ENCODE measurements at places on chromosomes 1 and 21.
A peak's percentile ranks its signal among the peaks of the same experiment; 100 is the strongest.

DNA sequence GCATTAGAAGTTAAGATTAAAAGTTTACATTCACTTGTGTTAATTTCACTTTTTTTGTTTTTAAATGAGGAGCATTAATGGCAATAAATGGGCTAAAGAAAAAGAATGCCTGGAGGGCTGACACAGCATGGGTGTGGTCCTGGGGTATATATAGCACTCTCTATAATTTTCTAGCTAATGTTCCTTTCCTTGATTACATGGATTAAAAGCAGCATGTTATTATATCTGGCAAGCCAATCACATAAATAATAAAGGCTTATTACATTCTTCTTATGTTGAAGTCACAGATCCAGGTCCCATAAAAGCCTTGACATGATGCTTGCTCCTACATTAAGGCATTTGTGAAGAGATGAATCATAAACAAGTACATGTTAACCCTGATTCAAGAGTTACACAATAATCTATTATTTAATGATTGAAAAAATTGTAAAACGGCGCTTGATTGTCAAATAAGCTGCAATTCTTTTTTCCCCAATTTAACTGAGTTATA lies 91.4 kb downstream of the LYPLAL1 start:
- no peak for DNase-seq

DNA sequence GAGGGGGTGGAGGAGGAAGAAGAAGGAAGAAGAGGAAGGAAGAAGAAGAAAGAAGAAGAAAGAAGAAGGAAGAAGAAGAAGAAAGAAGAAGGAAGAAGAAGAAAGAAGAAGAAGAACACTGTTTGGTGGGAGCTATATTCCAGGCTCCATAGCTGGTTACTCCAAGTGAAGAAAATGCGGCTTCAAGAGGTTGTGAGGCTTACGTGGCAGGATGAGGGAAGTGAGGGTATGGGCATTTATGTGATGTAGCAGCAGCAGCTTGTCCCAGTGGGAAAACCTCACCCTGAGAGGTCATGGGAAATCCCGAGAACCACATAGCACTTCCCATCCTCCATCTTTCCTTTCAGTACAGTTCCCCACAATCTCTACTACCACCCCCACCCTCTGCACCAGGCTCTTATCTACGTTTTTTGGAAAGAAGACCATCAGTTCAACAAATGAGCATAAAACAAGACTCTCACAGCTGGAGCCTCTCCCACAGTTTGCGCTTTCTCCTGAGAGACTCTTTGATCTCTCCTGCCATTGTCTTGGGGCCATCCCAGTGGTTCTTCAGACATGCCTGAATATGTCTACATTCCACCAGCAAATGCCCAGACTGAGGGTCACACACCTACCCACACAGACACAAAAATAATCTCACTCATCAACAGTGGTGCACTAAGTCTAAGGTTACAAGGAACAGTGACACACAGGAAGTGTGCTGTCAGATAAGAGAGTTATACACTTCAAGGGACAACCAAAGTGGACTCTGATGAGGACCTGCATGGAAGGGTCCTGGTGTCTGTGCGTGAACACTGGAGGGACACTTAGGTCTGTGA lies 77.9 kb upstream of the KCNJ15 start:
- DNase-seq, result no peak

- DNase-seq, result no peak
Observed at GRCh38 chr1:233081735-233082134, 131.3 kb downstream of the NTPCR start.

- no peak for DNase-seq
Observed at GRCh38 chr1:35030756-35031446, 844 bp downstream of the ZMYM6 start.

DNA sequence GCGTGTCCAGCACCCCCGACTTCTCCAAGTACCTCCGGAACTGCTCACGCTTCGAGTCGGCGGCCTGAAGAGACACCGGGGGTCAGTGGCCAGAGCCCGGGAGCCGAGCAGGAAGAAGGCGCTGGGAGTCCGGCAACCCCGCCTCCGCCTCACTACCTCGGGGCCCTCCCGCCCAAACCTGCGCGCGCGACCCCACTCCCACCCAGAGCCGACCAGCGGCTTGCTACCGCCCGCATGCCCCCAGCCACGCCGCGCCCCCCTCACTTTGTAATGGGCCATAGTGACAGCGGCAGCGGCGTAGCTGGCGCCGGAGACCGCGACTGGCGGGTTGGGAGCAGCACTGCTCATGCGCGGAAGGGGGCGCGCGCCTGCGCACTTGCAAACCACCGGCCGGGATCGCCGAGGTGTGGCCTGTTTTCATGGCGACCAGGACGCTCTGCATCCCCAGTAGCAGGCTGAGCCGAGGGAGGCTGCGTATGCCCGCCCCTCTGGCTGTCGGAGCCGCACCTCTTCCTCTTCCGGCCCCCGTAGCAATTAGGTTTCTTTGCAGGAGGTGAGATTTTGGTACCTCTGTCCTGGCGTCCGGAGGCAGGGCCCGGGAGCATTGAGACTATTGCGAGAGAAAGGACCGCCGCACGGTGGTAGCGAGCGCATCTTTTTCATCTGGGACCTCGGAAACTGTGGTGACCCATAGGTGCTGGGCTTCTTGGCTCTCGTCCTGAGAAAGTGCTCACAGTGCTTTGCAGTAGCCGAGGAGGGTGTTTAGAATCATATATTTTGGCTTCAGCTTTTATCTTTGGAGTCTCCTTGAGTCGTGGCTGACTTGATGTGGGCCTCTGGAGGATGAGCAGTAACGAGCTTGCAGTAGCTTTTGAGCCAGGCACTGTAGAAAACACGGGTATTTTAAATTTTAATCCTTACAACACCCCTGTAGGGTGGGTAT lies at the start of gene MYCBP:
Gene MYCBP, minus strand, starts transcription at position 322 of the 943 bp plus-strand sequence. Its CDS starts 43 bp downstream, at position 279.
- DNase-seq, result peak; percentile 93

DNA sequence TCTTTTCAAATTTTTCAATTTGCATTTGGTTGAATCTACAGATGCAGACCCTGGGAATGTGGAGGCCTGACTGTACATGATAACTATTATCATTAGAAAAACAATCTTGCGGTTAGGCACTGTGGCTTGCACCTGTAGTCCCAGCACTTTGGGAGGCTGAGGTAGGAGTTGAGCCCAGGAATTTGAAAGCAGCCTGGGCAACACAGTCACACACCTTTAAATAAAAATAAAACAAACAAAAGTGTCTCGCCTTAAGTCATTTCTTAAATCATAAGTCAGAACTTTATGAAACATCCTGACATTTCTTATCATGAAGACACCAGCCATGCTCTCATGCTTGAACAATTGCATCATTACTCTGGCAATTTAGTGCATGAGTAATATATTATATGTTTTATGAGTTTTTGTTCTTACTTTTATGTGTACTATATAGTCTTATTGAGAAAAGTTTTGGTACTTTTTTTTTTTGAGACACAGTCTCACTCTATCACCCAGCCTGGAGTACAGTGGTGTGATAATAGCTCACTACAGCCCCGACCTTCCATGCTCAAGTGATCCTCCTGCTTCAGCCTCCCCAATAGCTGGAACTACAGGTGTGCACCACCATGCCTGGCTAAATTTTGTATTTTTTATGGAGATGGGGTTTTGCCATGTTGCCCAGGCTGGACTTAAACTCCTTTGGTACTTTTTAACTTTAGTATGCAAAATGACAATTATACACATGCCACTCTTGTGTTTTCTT lies 7.8 kb downstream of the TBX19 start:
- DNase-seq, result no peak

- DNase-seq, result no peak
Observed at GRCh38 chr1:243596431-243597062, 253.5 kb downstream of the AKT3 start.

GRCh38 chr1:62269851-62270495 lies 49.3 kb downstream of the KANK4 start:
- no peak for DNase-seq

DNA sequence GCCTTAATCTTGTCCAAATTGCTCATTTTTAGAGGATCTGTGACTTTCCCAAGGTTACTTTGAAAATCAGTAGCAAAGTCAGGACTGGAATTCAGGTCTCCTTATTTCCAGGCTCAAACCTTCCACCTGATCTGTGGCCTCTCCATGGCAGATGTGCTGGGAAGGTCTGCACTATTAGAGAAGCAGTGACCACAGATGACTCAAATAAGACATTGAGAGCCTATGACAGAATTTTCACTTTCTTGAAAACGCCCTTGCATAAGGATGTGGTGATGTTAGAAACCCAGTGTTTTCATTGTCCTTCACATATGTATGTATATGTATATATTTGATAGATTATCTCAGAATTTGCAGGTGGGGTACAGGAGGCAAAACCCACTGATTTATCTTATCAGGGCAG lies 45.3 kb downstream of the TTC39A start:
- no peak for DNase-seq
